Activated T-helper 9 cell treated with anti-CD3 and anti-CD28 coated beads, Interleukin-2, amount 50 U/mL, for 16 hours (primary cell): ENCODE measurements at places on chromosomes 3 and 15.

- no peak for DNase-seq
Observed at GRCh38 chr15:78797951-78798350, 13.3 kb downstream of the ADAMTS7 start.

DNA sequence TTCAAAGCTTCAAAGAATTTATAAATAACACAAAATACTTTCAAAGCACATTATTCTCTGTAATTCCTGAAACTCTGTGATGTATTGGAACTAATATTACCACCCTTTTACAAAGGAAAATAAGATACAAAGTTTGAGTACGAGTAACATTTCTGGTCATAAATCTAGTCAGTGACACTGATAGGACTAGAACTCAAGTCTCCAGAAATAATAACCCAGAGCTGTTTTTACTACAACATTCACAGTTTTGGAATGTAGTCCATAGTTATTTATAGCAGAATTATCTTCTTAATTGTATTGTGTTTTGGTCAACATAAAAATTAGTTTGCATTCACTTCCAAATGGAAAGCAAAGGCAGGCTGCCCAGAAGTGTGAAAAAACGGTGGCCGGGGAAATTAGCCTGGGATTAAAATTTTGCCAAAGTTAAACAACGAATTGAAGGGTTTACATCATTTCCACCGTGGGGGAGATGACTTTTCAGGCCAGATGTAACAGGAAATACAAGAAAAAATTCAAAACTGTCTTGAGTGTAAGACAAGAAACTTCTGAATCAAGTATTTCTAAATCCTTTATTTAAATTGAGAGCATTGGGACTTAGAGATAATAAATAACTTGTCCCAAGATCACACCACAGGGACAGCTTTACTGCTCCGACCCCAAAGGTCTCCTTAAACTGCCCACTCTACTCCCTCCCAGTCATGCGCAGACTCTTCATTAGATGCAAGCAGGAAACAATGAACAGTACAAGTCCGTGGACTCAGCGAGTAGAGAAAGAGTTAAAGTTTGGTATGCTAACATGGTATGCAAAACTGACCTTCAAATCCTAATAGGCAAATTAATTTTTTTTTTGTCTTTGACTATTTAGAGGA, 74.3 kb upstream of the VGLL4 start:
- DNase-seq: no peak

DNA sequence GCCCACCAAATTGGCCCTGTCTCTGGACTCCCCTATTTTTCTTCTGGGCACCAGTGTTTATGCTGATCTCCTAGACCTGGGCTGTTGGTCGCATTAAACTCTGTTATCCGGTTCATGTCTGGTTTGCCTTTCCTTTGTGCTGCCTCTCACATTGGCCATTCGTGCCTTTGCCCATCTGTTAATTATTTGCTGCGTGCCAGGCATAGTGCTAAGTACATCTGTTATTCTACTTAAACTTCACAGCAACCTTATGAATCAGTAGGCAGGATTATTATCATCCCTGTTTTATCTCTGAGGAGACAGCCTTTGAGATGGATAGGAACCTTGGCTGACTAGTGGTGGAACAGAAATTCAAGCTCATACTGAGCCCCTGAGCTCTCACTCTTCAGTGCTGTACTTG, 76.0 kb downstream of the THSD4 start:
- no peak for DNase-seq

DNA sequence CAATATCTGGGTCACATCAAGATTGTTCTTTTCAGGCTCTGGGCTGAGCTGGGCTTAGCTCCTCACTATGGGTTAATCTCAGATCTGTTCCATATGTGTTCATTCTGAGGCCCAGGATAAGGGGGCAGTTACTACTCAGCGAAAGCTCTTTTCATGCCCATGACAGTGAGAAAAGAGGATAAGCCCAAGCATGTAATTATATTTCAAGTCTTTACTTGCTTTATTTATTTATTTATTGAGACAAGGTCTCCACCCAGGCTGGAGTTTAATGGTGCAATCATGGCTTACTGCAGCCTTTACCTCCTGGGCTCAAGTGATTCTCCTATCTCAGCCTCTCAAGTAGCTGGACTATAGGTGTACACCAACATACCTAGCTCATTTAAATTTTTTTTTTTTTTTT, 44.7 kb upstream of the SELENOK start:
- no peak for DNase-seq

GRCh38 chr15:79724804-79725203, 172.0 kb downstream of the MTHFS start:
- no peak for DNase-seq

DNA sequence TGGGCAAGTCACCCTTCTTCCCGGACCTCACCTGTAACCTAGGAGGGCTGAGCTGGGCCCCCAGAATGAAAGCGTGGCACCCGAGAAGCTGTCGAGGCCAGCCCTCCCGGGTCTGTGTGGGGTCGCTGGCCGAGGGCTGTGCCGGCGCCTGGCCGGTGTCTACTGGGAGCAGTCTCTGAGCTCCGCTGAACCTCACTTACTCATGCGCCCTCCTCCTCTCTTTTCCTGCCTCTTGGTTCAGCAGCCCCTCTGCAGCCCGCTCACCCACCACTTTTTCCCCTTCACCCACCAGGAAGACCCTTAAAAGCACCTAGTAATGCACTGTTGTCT, 419 bp downstream of the HYKK start:
- no peak for DNase-seq

GRCh38 chr3:171132873-171133272, 106.4 kb upstream of the SLC2A2 start:
- no peak for DNase-seq

DNA sequence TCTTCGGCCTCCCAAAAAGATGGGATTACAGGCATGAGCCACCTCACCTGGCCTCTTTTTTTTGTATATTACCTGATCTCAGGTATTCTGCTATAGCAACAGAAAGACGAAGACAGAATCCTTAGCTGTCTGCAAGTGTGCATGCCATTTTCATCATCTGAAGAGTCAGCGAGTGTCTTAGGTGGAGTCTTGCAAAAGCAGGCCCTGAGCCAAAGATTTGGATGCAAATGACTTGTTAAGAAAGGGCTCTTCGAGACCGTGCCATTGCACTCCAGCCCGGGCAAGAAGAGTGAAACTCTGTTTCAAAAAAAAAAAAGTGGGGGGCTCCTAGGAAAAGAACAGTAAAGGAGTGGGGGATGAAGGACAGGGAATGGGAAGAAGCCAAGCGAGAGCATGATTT, 10.2 kb upstream of the TRIM69 start:
- no peak for DNase-seq

DNA sequence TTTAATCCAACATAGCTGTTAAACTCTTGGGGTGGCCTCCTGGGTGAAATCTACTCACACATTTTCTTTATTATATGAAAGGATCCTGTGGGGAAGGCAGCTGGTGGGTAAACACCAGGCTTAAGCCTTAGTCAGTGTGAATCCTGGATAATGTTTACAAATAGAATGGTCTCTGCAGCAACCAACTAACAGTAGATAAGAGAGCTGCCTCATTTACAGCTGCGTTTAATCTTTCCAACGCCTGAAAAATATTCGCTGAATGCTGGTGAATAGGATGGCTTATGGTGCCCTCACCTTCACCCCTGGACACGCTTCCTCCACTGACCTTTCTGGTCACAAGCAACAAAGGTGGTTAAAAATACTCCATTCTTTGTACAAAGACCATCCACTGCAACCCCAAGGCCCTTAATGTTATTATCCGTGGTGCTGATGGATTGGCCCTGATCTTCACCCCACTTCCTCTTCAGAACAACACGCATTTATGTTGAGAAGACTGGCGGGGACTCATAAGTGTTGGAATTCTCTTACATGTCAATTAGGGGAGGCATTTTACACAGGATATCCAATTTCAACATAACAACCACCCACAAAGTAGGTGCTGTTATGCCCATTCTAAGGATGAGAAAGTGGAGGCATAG, 120.0 kb upstream of the FRMD4B start:
- no peak for DNase-seq

DNA sequence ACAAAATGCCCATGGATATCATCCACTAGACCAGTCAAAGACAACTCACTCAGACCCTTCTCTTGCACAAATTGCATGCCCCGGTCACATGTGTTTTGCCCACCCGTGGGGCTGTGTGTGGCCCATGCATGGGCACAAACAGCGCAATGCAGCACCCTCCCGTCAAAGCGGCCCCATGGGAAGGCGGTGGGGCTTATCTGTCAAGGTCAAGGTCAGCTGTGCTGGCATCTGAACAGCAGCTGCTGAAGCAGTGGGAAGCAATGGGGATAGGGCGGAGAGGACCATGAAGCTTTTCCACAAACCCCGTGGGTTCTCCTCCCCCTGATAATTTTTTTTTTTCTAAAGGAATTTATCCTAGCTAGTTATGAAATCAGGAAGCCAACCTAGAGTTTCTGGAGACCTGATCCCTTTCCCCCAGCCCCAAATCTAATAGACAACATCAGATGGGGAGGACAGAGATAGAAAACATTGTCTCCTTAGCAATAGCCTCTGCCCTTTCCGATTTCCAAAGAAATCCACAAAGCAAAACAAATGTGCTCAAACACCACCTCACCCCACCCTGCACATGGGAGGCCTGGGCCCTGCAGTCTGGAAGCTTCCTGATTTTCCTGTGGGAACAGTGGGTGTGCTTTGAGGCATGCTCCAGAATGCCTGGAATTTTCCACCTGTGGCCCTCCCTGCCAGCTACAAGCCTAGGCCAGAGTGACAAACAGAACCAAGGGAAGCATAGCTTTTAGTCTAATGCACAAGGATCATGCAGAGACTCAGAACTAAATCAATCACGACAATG, 84.4 kb downstream of the BDH1 start:
- DNase-seq: no peak

GRCh38 chr15:86021281-86022264, 58.1 kb upstream of the AGBL1 start:
- DNase-seq: no peak

GRCh38 chr3:44198284-44199269, 43.1 kb upstream of the TOPAZ1 start:
- peak; percentile 30 for DNase-seq

- no peak for DNase-seq
Observed at GRCh38 chr3:54830658-54831057, 97.2 kb downstream of the LRTM1 start.

DNA sequence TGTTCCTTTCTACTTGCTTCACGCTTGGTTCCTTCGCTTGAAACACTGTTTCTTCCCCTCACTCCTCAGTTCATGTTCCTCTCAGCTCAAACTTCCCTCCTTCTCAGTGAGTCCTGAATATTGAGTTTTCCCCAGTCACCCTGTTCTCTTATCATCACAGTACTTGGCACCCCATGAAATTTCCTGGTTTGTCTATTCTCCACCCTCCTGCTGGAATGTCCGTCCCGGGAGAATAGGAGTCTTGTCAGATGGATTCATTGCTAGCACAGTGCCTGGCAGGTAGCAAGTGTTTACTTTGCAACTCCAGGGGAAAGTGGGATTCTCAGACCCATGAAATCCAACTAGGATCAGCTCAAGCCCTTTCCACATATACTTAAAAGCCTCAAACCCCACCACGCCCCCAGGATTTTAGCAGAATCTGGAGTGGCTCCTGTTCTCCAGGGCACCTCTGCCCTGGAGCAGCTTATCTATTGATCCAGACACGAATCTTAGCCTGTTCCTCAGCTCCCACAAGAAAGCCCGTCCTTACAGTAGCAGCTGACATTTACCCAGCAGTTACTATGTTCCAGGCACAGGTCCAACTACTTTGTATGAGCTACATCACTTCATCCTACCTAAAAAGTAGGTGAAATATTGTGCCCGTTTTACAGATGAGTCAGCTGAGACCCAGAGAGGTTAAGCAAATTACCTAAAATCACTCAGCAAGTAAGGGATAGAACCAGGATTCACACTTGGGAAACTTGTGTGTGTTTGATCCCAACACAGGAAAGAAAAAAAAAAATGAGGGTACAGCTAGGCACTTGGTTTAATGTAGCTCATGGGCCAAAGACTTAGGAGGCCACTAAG, 36.8 kb upstream of the MAP3K13 start:
- DNase-seq: no peak

DNA sequence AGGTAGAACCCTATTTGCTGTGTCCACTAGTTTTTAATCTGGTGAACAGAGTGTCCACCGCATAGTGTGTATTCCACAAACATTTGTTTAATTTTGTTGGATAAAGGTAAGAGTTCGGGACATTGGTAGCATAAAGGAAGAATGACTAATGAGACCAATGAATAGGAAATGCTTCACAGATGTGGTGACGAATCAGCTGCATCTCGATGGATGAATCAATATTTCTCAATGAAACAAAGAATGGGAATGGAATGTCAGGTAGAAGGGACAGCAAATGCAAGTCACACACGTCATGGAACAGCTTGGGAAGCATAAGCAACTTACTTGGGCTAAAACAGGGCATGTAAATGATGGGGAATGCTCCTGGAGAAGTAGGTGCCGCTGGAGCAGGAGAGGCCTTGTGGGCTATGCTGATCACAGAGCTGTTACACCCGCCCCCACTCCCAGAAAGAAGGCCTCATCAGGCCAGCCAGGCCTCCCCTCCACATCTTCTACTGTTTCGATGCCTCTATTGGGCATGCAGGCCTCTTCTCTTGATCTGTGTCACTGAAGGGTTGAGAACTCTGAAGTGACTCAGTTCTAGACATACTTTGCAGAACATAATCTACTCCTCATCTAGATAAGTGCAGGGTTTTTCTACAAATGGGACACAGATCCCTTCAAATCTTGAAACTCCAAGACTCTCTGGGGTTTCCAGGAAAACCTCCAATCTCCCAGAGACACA, 120.0 kb upstream of the GADL1 start:
- DNase-seq: no peak

- no peak for DNase-seq
Observed at GRCh38 chr3:72930754-72931153, 42.9 kb downstream of the GXYLT2 start.

DNA sequence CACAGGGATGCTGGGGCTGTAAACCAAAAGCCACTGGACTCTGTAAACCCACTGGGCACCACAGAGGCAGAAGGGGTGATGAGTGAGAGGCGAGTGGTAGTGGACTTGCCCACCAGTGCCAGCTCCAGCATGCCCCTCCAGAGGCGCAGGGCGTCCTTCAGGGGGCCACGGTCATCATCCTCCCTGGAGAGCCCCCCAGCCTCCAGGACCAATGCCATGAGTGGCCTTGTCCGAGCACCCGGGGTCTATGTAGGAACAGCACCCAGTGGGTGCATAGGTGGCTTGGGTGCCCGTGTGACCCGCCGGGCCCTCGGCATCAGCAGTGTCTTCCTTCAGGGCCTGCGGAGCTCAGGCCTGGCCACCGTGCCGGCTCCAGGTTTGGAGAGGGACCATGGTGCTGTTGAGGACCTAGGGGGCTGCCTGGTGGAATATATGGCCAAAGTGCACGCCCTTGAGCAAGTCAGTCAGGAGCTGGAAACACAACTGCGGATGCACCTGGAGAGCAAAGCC, at the start of gene BFSP2:
BFSP2 (plus strand) TSS at position 51 of the 510 bp plus-strand sequence; CDS start at position 79, 28 bp downstream.
- no peak for DNase-seq
